ENCODE measurements at places on chromosomes 7 and 10.

GRCh38 chr10:103276896-103277712 lies at the start of gene INA:
Gene INA, plus strand, starts transcription at chr10:103277138. Its CDS starts 74 bp downstream, at chr10:103277212.
- H3K27ac ChIP-seq = no peak within 1 kb of the TSS
- DNase-seq = peak; percentile 67
- peak within 1 kb of the TSS; percentile 16 for H3K4me3 ChIP-seq
- peaks cover 67% of the 10 kb centered on the region for H3K27me3 ChIP-seq
- no peaks in the 10 kb centered on the region for H3K36me3 ChIP-seq
- no peaks in the 10 kb centered on the region for H3K4me1 ChIP-seq

GRCh38 chr10:98186681-98187080 lies 52.2 kb downstream of the R3HCC1L start:
- no peak for DNase-seq
- H3K4me1 ChIP-seq = no peaks in the 10 kb centered on the region
- H3K27me3 ChIP-seq = no peaks in the 10 kb centered on the region
- H3K36me3 ChIP-seq = no peaks in the 10 kb centered on the region

DNA sequence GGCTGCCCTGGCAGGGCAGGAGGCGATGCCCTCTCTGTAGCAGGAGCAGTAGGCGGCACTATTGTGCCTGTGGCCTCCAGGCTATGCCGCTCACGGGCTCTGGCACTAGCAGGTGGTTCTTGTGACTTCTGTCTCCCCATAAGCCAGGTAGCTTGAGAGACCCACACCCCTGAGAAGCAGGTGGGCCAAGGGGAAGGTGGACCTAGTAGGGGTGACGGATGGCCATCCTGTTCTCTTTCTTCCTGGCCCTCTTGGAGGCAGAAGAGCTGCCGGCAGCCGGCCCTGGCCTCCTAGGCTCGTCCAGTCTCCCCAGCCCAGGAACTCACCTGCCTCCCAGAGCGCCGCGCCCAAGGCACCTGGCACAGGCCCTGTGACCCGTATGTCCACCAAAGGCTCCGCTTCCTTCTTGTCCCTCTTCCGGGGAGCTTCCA lies 15.4 kb downstream of the MMRN2 start:
- no peak overlapping the region for H3K27ac ChIP-seq
- no peaks in the 10 kb centered on the region for H3K27me3 ChIP-seq
- no peaks in the 10 kb centered on the region for H3K36me3 ChIP-seq
- no peak for DNase-seq
- H3K4me1 ChIP-seq = no peaks in the 10 kb centered on the region

- H3K27ac ChIP-seq = peak overlapping the region; percentile 94
- H3K4me1 ChIP-seq = peaks cover 19% of the 10 kb centered on the region
- no peaks in the 10 kb centered on the region for H3K27me3 ChIP-seq
- H3K4me3 ChIP-seq = no peak overlapping the region
Measured at GRCh38 chr10:93445978-93446720, 36.0 kb downstream of the MYOF start.

DNA sequence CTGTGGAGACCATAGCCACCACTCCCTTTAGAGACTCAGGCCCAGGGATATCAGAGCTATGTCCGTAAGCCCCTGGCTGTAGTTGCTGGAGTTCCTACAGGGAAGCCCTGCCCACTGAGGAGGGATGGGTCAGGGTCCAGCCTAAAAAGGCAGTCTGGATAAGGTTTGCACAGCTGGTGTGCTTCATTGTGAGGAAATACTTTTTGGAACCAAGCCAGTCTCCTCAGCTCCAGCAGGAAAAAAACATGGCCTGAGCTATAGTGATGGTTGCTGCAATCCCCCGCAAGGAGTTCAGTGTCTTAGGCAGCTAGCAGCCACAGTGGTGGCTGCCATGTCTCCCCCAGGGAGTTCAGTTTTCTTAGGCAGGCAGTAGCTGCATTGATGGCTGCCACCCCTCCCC lies 52.6 kb upstream of the CYP2C8 start:
- H3K36me3 ChIP-seq = no peaks in the 10 kb centered on the region
- H3K4me3 ChIP-seq = no peak overlapping the region
- peak; percentile 25 for DNase-seq
- H3K27me3 ChIP-seq = no peaks in the 10 kb centered on the region

DNA sequence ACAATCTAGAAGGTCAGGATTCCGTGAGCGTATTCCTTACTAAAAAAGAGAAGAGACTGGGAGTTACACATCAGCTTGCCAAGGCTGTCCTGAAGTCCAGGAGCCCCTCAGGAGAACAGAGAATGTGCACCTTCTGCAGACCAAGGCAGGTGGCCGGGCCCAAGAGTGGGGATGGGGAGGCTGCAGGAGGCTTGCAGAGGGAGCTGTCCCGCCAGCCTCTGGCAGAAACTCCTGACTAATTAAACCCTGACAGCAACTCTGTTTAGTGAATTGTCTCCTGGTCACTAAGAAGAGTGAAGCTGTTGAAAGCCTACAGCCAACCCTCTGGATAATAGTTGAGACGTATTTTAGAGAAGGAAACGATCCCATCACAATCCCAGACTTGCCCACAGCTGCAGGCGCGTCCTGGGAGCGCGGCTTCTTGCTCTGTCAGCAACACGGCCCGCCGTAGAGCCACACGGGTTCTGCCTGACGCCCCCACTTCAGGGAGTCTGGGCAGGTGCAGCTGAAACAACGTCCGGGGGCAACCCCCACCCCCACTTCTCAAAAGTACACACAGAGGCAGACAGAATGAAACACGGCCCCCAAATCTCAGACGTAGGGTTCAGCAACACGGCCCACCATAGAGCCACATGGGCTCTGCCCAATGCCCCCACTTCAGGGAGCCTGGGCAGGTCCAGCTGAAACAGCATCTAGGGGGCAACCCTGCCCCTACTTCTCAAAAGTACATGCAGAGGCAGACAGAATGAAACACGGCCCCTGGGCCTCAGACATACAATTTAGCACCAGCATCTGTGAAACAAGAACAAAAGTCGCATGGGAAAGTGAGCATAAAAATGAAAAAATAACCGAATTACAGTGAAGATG lies 45.2 kb downstream of the DIP2C start:
- peaks cover 3% of the 10 kb centered on the region for H3K4me1 ChIP-seq
- no peaks in the 10 kb centered on the region for H3K27me3 ChIP-seq
- no peak overlapping the region for H3K27ac ChIP-seq
- no peak for DNase-seq

DNA sequence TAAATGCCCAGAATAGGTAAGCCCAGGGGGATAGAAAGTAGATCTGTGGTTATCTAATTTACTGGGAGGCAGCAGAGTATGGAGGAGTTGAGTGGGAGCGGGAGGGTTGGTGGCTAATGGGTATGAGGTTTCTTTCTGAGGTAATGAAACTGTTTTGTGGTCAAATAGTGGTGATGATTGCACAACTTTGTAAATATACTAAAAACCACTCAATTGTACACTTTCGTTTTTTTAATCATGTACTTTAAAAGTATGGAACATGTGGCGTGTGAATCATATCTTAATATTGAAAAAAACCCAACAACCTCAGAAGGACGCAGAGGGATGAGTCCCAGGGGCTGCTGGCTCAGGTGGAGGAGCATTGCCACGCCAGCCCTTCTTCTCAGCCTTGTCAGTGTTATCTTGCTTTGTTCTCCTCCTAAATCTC lies 118.1 kb downstream of the WDR11 start:
- no peak overlapping the region for H3K4me3 ChIP-seq
- peaks cover 19% of the 10 kb centered on the region for H3K4me1 ChIP-seq
- H3K27ac ChIP-seq = no peak overlapping the region
- no peak for DNase-seq
- H3K36me3 ChIP-seq = no peaks in the 10 kb centered on the region
